ENCODE measurements at places on chromosomes 4 and X.

GRCh38 chr4:158067646-158068045, 105.2 kb downstream of the GASK1B start:
- no peak for DNase-seq

- DNase-seq, result no peak
Observed at GRCh38 chr4:127586922-127587571, 45.7 kb upstream of the INTU start.

DNA sequence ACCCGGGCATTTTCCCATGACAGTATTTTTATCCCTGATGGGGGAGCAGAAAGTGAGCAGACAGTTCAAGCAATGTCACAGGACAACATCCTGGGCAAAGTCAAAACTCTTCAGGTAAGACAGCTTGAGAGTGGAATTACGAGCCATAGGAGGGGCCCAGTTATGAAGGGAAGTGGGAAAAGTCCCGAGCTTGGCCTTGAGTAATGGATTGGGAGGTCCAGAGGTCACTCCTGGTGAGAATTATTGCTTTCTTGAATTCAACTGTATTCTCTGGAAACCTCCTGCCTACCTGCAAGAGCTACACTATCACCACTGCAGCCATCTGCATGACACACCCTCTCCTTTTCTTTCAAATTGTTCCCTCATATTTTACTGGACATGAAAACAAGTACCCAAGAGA, 89.1 kb downstream of the AASDH start:
- no peak for DNase-seq

- DNase-seq, result no peak
Observed at GRCh38 chrX:100662796-100663195, 18.8 kb downstream of the SRPX2 start.

- DNase-seq, result no peak
Observed at GRCh38 chr4:6038711-6039110, 20.5 kb upstream of the C4orf50 start.

GRCh38 chrX:31497086-31497485, 425.2 kb upstream of the FTHL17 start:
- DNase-seq, result no peak

DNA sequence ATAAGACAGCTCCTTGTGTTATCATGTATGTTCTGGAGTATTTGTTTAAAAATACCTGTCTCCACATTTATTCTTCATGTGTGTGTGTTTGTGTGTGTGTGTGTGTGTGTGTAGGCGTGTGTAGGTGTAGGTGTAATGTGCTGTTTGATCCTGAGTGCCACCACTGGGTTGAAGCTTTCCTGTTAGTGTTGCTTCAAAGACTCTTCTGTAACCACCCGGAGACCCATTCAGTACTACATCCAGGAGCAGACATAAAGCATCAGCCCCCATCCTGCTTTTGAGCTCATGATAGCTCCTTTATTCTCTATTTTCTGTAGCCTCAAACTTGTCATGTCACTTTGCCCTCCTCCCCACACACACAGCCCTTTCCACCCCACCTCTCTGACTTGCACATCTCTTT, 3.0 kb upstream of the ZDHHC9 start:
- DNase-seq, result no peak

DNA sequence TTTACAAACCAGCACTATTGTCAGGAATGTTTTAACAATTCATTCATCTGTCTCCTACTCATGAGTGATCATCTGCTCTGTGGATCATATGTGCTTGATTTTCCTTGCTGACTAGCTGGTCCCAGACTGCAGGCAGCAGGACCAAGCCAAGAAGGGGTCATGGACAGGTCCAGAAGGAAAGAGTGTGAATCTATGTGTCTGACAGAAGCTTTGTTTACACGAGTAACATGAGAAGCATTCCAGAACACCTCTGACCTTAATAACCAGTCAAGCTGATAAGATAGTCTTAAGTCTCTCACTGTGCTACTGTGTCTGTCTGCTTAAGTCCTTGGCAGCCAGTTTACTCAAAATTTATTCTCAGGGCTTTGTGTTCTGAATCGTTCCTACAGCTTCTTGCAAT, 39.0 kb downstream of the GUCY1A1 start:
- DNase-seq, result no peak

DNA sequence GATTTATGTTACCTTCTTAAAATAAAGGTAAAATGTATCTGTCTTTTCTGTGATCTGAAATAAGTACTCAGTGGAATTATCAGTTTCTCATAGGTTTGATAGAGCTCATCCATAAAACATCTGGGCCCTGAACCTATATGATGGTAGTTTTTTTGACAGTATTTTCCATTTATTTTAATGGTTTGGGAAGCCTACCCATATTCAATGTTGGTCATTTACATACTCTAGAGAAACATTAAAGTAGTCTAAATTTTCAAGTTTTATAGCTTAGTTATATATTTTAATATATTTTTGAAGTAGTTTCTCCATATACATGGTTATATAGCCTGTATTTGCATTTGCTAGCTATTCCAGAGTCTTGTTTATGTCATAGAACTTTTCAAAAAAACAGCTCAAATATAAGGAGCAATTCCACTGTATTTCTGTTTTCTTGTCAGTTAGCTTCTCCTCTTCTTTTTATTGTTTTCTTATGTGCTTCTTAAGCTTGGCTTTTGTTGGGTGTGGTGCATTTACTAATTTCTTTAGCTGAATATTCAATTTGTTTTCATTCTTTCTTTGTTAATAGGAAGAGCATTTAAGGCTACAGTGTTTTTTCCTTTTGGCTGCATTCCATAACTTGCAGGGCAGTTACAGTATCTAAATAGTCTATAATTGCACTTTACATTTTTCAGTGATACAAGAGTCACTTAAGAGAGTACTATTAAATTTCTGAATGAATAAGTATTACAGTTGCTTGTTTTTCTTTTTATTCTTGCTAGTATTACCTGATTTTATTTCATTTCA, 181.4 kb downstream of the DKK2 start:
- DNase-seq, result no peak

- DNase-seq, result no peak
Observed at GRCh38 chrX:114619874-114620273, 36.0 kb downstream of the HTR2C start.

- no peak for DNase-seq
Observed at GRCh38 chr4:119865789-119866188, 200.9 kb downstream of the MAD2L1 start.

DNA sequence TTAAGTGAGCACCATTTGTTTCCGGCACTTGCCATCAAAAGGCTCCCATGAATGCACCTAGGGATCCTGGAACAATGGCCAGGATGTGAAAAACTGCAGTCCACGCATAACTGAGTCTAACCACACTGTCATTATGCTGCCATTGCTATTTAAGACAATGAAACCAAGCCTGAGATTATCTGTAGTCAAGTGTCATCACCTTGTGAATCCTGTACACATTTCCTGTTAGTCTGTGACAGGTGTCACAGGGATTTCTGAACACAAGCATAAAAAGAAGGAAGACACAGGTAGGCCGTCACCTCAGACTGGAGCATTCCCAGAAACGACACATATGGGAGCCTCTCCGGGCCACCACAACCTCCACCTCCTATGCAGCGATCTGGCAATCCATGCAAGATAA, 66.7 kb downstream of the HADH start:
- DNase-seq, result no peak

DNA sequence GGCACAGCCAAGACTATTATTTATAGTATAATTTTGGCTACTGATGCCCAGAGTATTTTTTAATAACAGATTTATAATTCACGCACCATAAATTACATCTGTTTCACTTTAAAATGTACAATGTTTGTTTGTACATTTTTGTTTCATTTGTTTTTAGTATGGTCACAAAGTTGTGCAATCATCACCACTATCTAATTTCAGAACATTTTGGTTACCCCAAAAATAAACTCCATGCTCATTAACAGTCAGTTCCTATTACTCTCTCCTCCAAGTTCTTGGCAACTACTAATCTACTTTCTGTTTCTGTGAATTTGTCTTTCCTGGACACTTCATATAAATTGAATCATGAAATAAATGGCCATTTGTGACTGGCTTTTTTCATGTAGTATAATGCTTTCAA, 176.7 kb downstream of the SH3BGRL start:
- DNase-seq, result no peak

- DNase-seq, result no peak
Observed at GRCh38 chr4:36618102-36618501, 336.7 kb downstream of the DTHD1 start.

DNA sequence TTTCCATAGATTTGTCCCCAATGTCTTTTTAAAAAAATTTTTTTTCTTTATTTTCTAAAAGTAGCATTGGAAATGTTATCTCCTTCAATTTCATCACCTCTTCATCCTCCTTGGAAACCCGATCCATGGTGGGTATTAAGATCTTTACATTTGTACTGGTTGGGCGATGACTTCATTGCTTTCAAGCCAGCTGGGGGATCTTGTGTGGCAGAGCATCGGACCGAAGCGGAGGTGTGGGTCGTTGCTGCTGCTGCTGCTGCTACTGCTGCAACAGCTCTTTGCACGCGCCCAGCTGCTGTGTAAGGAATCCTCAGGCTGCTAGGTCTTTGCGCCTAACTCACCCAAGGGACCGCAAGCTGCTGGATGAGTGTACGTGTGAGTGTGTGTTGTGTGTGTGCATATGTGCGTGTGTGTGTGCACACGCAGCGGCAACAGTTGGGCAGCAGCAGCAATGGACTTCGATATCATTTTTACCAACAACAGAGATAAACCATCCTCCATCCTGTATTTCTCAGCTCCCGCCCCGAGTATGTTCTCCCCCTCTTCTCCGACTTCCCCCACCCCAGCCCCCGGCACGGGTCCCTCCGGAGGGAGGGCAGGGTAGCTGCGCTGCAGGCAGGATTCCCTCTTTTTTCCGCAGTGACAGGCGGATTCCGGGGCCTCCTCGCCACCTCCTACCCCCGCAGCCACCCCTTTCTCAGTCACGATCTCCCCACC, 768 bp upstream of the CDKL5 start:
- no peak for DNase-seq

DNA sequence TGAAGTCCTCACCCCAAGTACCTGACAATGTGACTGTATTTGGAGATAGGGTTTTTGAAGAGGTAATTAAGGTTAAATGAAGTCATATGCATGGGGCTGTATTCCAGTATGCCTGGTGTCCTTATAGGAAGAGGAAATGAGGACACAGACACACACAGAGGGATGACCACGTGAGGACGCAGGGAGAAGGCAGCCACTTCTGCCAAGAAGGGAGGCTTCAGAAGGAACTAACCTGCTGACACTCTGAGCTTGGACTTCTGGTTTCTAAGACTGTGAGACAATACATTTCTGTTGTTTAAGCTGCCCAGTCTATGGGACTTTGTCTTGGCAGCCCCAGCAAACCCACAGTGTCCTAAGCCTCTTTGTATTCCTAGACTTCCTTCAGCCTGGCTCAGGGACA, 3.0 kb upstream of the SLC2A9 start:
- DNase-seq, result no peak

DNA sequence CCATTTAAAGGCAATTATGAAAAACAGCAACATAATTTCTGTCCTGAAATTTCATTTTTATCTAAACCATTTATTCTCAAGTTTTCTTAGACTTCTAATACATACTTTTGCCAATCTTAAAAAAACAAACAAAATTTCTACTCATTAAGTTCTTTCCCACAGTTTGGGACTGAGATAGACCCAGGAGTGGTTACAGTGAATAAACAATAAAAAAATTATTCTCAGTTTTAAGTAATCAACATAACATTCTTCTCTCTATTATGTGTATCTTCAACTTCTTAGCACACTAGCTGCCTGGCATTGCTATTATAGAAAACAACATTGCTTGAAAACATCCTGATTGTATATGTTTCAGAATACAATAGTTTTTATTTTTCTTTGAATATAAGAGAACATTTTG, 532.8 kb downstream of the IL15 start:
- no peak for DNase-seq

DNA sequence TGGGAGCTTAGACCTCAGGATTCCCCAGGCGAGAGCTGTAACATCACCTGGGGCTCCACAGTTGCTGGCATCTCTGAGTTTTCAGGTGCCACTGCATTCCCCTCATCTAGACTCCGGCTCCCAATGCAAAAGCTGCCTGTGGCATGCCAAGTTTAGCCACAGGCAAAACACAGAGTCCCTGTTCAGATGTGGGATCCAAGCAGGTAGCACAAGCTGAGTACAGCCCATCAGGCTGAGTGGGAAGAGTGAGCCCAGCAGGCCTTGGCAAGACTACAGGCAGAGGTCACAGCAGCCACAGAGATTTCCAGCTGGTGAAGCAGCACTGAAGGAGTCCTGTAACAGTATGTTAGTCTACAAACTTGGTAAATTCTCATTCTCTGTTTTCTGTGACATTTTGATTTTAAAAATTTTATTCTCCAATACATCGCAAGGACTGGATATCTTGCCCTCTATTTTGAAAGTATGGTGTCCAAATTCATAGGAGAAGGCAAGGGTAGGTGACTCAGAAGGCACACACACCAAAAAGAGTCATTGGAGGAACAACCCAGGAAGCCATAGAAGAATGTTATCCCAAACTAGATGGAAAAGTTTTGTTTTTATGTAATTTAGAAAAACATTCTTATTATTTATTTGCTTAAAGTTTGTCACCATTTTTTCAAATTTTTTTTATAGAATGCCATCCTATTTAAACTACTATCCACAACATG, 13.6 kb upstream of the CXCL2 start:
- DNase-seq, result no peak

GRCh38 chr4:63325140-63325539, 1084.1 kb downstream of the TECRL start:
- DNase-seq, result no peak

- no peak for DNase-seq
Observed at GRCh38 chrX:10598540-10598939, 21.8 kb downstream of the MID1 start.

DNA sequence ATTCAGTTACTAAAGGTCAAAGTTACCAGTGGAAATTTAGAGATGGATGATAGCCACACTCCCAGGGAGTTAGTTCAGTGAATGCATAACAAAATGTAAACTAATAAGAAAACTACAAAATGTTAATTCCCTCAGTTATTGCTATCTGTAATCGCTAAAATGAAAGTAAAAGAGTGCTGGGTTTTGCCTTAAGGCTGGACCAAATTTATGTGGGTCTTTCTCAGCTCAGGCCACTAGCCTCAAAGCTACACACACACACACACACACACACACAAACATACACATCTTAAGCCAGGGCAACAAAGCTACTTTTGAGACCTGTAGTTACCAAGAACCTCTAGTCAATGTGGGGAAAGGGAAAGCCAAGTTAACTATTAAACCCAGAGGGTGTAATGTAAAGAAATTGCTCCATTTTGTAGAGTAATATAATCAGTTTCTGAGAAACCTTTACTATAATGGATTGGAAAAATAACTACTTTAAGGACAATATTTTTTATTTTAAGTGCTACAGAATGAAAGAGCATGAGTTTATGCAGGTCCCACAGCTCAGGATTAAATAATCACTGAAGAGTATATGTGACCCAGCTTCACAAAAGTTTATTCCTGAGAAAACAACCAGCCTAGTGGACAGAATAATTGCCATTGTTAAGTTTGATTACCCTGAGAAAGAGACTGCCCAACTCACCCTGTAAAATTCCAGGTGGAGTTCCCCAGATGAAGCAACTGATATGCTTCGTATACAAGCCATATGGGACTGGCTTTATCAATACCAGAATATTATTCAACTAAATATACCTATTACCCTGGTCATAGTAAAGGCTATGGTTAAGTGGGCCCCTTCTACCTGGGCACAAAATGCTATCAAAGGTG, 8.9 kb upstream of the UGT2A3 start:
- DNase-seq, result no peak
